ENCODE measurements at places on chromosomes 5 and 9. TPM values are rescaled to one million over a fixed set of nuclear protein-coding genes. Genes with fewer than 3 reads are reported as not detected.

The CAMK2A gene
- 0.26 TPM for total RNA-seq

The PCDHGA3 gene
- 0.27 TPM for total RNA-seq

The POC5 gene
- 16.0 TPM for total RNA-seq

The TEK gene
- 0.74 TPM for total RNA-seq

The WNK2 gene
- 75.5 TPM for total RNA-seq

The PAPPA gene
- total RNA-seq: 11.0 TPM

The AGXT2 gene
- total RNA-seq: not detected

The IRX1 gene
- total RNA-seq: 24.1 TPM

The DRD1 gene
- 0.17 TPM for total RNA-seq

The IL4 gene
- total RNA-seq: not detected

The ZNF354C gene
- total RNA-seq: 7.8 TPM

The CLIC3 gene
- total RNA-seq: 38.6 TPM

The PFN3 gene
- not detected for total RNA-seq

The PCSK5 gene
- 30.7 TPM for total RNA-seq

The PTPRD gene
- 197 TPM for total RNA-seq

The SHROOM1 gene
- 7.6 TPM for total RNA-seq

The AIF1L gene
- 44.1 TPM for total RNA-seq

The TAF1L gene
- not detected for total RNA-seq

The FAT2 gene
- total RNA-seq: 0.80 TPM

The TAF11L3 gene
- not detected for total RNA-seq

The DNAJC25 gene
- total RNA-seq: 13.9 TPM

The PCDHB2 gene
- total RNA-seq: 33.7 TPM

The CA9 gene
- total RNA-seq: not detected

The ENDOG gene
- 30.8 TPM for total RNA-seq

The HMCN2 gene
- 0.12 TPM for total RNA-seq

The MSANTD3 gene
- 26.4 TPM for total RNA-seq

The MINAR2 gene
- total RNA-seq: not detected

The NUTM2G gene
- total RNA-seq: not detected

The PHF24 gene
- 0.88 TPM for total RNA-seq

The MAT2B gene
- 41.2 TPM for total RNA-seq

The TNFSF15 gene
- 7.3 TPM for total RNA-seq

The NXNL2 gene
- 1.8 TPM for total RNA-seq

The FSTL4 gene
- total RNA-seq: 11.3 TPM

The SPINK6 gene
- not detected for total RNA-seq

The ADGRV1 gene
- 13.6 TPM for total RNA-seq

The PCDHB7 gene
- 0.29 TPM for total RNA-seq

The HTR1A gene
- 0.90 TPM for total RNA-seq

The CDH9 gene
- 0.68 TPM for total RNA-seq

The BTNL8 gene
- total RNA-seq: 0.87 TPM

The TAF11L13 gene
- not detected for total RNA-seq

The IFNA2 gene
- not detected for total RNA-seq

The SMU1 gene
- total RNA-seq: 21.0 TPM

The OGN gene
- not detected for total RNA-seq

The GABRP gene
- total RNA-seq: 55.6 TPM

The PTGER4 gene
- total RNA-seq: 8.0 TPM

The IL13 gene
- not detected for total RNA-seq

Data from type B pancreatic cell (in vitro differentiated cells).